ENCODE measurements at places on chromosomes 12 and 14. TPM values are rescaled to one million over a fixed set of nuclear protein-coding genes. Genes with fewer than 3 reads are reported as not detected.
A peak's percentile ranks its signal among the peaks of the same experiment; 100 is the strongest.

DNA sequence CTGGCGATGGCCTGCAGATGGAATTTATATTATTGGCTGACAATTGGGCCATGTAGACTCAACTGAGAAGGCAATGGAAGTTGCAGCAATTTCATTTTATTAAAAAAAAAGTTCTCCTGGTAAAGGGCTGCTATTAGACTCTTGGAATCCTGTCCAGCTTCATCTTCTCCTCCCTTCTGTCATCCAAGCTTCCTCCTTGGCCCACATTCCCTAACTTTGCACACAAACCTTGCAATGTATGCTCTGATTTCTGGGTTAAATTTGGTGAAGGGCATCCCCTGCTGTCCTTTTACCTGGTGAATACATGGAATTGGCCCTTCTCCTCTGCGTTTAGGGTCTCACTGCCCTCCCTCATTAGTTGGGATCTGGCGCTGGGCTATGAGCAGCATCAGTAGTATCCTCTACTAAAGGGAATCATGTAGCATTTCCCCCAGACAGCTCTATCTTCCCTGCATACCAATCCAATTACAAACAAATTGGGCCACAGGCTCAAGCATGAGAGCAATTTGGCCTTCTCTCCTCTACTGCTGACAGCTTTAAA, 336.9 kb downstream of the BMP4 start:
- no peak overlapping the region for H3K4me3 ChIP-seq
- no peaks in the 10 kb centered on the region for H3K4me1 ChIP-seq
- no peak for DNase-seq
- no peaks in the 10 kb centered on the region for H3K36me3 ChIP-seq
- peak overlapping the region; percentile 15 for H3K27ac ChIP-seq

DNA sequence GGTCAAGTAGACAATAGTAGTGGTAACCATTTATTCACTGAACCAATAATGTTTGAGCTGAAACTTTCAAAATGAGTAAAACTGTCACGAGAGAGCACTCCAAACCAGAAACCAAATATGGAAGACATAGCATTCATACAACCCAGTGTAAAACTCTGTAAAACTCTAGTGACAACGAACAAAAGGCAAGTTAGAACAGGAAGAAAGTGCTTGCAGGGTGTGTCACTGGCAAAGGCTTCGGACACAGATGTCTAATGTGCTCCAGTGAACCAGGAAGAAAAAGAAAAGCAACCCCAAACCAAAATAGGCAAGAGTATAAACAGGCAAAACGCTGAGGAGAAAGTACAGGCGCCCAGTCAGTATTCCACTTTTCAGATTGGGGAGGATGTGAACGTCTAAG, 79.3 kb upstream of the FZD10 start:
- H3K36me3 ChIP-seq = no peaks in the 10 kb centered on the region
- peaks cover 31% of the 10 kb centered on the region for H3K4me1 ChIP-seq
- H3K27me3 ChIP-seq = no peaks in the 10 kb centered on the region
- H3K4me3 ChIP-seq = no peak overlapping the region

DNA sequence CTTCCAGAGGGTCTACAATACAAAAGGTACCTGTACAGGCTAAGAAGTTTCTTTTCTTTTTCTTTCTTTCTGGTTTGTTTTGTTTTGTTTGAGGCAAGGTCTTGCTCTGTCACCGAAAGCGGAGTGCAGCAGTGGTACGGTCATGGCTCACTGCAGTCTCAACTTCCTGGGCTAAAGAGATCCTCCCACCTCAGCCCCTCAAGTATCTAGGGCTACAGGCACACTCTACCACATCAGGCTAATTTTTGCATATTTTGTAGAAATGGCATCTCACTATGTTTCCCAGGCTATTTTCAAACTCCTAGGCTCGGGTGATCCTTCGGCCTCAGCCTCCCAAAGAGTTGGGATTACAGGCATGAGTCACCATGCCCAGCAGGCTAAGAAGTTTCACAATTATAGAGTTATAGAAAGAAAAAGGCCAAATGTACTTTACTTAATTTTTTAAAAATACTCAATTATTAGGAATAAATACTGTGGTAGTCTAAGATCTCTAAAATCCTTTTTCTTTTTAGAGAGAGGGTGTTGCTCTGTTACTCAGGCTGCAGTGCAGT, 3.0 kb upstream of the PIGH start:
- H3K36me3 ChIP-seq = peaks cover 2% of the 10 kb centered on the region
- H3K4me1 ChIP-seq = peaks cover 7% of the 10 kb centered on the region
- no peaks in the 10 kb centered on the region for H3K27me3 ChIP-seq
- H3K4me3 ChIP-seq = no peak overlapping the region

- H3K27me3 ChIP-seq = no peaks in the 10 kb centered on the region
- no peak for DNase-seq
- no peak overlapping the region for H3K27ac ChIP-seq
- no peak overlapping the region for H3K4me3 ChIP-seq
- no peaks in the 10 kb centered on the region for H3K36me3 ChIP-seq
Measured at GRCh38 chr12:19891936-19892591, 452.8 kb downstream of the AEBP2 start.

GRCh38 chr14:53496668-53497067, 343.5 kb upstream of the DDHD1 start:
- DNase-seq = no peak
- H3K27me3 ChIP-seq = no peaks in the 10 kb centered on the region
- no peaks in the 10 kb centered on the region for H3K36me3 ChIP-seq
- no peaks in the 10 kb centered on the region for H3K4me1 ChIP-seq
- no peak overlapping the region for H3K27ac ChIP-seq
- H3K4me3 ChIP-seq = no peak overlapping the region

GRCh38 chr14:93078870-93079269, 36.9 kb downstream of the ITPK1 start:
- H3K36me3 ChIP-seq = peaks cover 25% of the 10 kb centered on the region
- H3K27ac ChIP-seq = peak overlapping the region; percentile 33
- no peak overlapping the region for H3K4me3 ChIP-seq

DNA sequence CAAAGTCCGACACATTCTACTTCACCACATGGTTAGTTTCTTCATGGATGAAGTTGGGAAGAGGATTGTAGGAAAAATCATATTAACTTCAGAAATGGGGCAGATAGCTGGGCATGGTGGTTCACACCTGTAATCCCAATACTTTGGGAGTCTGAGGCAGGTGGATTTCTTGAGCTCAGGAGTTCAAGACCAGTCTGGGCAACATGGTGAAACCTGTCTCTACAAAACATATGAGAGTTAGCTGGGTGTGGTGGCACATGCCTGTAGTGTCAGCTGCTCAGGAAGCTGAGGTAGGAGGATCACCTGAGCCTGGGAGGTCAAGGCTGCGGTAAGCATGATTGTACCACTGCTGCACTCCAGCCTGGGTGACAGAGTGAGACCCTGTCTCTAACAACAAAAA, 49.5 kb upstream of the PCED1B start:
- no peaks in the 10 kb centered on the region for H3K4me1 ChIP-seq
- no peak overlapping the region for H3K4me3 ChIP-seq
- no peak overlapping the region for H3K27ac ChIP-seq
- no peaks in the 10 kb centered on the region for H3K27me3 ChIP-seq

DNA sequence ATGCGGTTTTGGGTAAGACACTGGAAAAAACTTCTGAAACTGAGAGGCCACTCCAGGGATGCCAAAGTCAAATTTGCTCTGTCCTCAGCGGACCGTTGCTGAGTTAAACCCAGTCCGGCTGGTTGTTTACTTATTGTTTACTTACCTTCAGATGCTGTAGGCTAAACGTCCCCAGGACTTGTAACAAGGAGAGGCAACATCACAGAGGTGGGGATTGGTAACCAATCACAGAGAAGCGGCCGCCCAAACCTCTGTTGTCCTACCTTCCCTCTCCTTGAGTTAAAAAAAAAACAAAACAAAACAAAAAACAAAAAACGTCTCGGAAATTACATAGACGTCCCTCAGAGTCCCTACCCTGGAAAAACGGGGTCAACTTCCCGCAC, 380 bp downstream of the ANO2 start:
- H3K27ac ChIP-seq = no peak overlapping the region
- DNase-seq = no peak
- H3K4me1 ChIP-seq = peaks cover 9% of the 10 kb centered on the region

GRCh38 chr14:31223331-31223730, 15.7 kb upstream of the HECTD1 start:
- no peaks in the 10 kb centered on the region for H3K27me3 ChIP-seq
- H3K4me3 ChIP-seq = no peak overlapping the region
- no peaks in the 10 kb centered on the region for H3K36me3 ChIP-seq

GRCh38 chr12:30748147-30748546, 6.6 kb downstream of the CAPRIN2 start:
- DNase-seq = no peak
- H3K4me1 ChIP-seq = no peaks in the 10 kb centered on the region
- H3K27me3 ChIP-seq = no peaks in the 10 kb centered on the region
- no peak overlapping the region for H3K27ac ChIP-seq
- H3K4me3 ChIP-seq = no peak overlapping the region
- peaks cover 4% of the 10 kb centered on the region for H3K36me3 ChIP-seq

DNA sequence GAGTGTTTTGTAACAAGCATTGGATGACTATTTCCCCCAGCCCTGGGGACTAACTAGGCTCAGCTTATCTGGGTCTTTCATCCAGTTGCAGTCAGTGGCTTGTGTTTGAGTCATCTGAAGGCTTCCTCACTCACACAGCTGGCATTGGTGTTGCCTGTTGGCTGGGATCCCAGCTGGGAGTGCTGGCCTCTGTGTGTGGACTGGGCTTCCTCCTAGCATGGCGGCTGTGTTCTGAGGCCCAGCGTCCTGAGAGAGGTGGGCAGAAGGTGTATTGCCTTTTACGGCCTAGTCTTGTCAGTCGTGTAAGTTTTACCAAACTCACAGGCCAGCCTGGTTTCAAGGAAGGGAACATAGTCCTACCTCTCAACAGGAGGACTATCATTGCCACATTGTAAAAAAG, 28.3 kb upstream of the PPP2R5C start:
- H3K4me3 ChIP-seq = no peak overlapping the region
- no peaks in the 10 kb centered on the region for H3K36me3 ChIP-seq
- H3K27ac ChIP-seq = no peak overlapping the region
- no peak for DNase-seq
- H3K4me1 ChIP-seq = peaks cover 6% of the 10 kb centered on the region
- H3K27me3 ChIP-seq = no peaks in the 10 kb centered on the region

DNA sequence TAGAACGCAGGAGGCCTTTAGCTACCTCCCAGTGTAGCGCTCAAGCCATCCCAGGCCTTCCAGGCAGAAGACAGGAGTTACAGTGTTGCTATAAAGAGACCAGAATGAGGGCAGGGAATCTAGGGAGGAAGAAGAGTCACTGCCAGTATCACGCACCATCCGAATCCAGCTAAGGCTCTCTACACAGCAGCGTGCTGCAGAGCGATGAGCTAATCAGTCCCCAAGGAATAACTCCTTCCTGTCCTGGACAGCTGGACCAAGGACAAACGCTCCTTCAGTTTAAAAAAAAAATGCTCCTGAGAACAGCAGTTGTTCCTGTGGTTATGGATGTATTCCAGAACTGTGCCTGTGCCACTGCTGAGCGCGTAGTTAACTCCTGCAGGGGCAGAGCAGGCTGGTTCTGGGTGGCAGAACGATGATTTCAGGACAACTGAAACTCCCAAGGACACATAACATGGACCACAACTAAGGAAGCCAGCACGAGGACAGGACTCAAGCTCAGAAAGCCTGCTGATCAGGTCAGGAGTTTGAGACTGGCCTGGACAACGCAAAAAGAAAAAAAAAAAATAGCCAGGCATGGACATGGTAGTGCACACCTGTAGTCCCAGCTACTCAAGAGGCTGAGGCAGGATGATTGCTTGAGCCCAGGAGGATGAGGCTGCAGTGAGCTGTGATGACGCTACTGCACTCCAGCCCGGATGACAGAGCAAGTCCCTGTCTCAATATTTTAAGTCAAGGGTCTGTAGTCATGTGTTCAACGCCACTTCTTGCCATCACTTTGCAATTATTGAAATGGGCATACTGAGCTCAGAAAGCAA, 2.6 kb downstream of the IFFO1 start:
- peak overlapping the region; percentile 81 for H3K27ac ChIP-seq
- no peak for DNase-seq
- no peaks in the 10 kb centered on the region for H3K27me3 ChIP-seq
- peaks cover 55% of the 10 kb centered on the region for H3K36me3 ChIP-seq

DNA sequence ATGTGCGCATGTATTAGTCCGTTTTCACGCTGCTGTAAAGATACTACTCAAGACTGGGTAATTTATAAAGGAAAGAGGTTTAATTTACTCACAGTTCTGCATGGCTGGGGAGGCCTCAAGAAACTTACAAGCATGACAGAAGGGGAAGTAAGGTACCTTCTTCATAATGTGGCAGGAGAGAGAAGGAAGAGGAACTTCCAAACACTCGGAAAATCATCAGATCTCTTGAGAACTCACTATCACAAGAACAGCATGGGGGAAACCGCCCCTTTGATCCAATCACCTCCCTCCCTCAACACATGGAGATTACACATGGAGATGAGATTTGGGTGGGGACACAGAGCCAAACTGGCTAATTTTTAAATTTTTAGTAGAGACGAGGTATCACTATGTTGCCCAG, 41.8 kb upstream of the SNX6 start:
- DNase-seq = no peak
- no peak overlapping the region for H3K4me3 ChIP-seq

- no peaks in the 10 kb centered on the region for H3K27me3 ChIP-seq
- H3K4me3 ChIP-seq = no peak overlapping the region
- DNase-seq = peak; percentile 97
- H3K4me1 ChIP-seq = peaks cover 13% of the 10 kb centered on the region
- H3K27ac ChIP-seq = no peak overlapping the region
- no peaks in the 10 kb centered on the region for H3K36me3 ChIP-seq
Measured at GRCh38 chr14:94136575-94137331, 7.3 kb upstream of the IFI27L2 start.

GRCh38 chr12:108495054-108495453, 20.0 kb upstream of the FICD start:
- no peaks in the 10 kb centered on the region for H3K4me1 ChIP-seq
- no peaks in the 10 kb centered on the region for H3K27me3 ChIP-seq
- no peak overlapping the region for H3K27ac ChIP-seq
- H3K4me3 ChIP-seq = no peak overlapping the region
- no peak for DNase-seq
- H3K36me3 ChIP-seq = no peaks in the 10 kb centered on the region

NT5DC3 gene
- total RNA-seq = 13.9 TPM

MYBPC1 gene
- 5.8 TPM for total RNA-seq

CCDC38 gene
- total RNA-seq = not detected

ARID2 gene
- 53.2 TPM for total RNA-seq

ADCY4 gene
- total RNA-seq = 9.0 TPM

ACRBP gene
- total RNA-seq = 3.9 TPM

HSPA2 gene
- total RNA-seq = 41.5 TPM
